ENCODE measurements at places on chromosomes 2 and 18.

- DNase-seq: no peak
Observed at GRCh38 chr2:195498176-195498575, 158.8 kb upstream of the SLC39A10 start.

- no peak for DNase-seq
Observed at GRCh38 chr2:181307203-181307991, 149.8 kb upstream of the ITGA4 start.

DNA sequence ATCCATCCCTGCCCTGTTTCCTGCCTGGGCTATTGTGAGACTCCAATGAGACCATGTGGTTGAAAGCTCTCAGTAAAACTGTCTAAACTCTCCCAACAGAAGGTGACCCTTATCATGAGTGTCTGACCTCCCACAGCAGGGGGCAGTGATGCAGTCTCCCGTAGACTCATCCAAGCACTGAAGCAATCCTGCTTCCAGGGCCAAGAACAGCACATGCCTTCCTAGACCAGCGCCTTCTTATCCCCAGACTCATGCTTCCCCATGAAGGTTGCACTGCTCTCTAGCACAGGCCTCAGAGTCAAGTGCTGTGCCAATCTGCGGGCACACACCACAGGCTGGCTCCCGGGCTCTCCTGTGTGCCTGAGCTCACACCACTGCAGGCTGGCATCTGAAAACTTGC lies 112.3 kb downstream of the TNS1 start:
- peak; percentile 71 for DNase-seq

GRCh38 chr18:56890632-56891031 lies 239.5 kb downstream of the WDR7 start:
- DNase-seq: peak; percentile 76
